NCI-H69 (cell line): ENCODE measurements at places on chromosomes 1 and 21.

GRCh38 chr1:185907246-185907645 is 173.1 kb downstream of the HMCN1 start:
- DNase-seq: no peak

GRCh38 chr21:39136711-39137110 is 46.5 kb downstream of the PSMG1 start:
- DNase-seq: no peak

DNA sequence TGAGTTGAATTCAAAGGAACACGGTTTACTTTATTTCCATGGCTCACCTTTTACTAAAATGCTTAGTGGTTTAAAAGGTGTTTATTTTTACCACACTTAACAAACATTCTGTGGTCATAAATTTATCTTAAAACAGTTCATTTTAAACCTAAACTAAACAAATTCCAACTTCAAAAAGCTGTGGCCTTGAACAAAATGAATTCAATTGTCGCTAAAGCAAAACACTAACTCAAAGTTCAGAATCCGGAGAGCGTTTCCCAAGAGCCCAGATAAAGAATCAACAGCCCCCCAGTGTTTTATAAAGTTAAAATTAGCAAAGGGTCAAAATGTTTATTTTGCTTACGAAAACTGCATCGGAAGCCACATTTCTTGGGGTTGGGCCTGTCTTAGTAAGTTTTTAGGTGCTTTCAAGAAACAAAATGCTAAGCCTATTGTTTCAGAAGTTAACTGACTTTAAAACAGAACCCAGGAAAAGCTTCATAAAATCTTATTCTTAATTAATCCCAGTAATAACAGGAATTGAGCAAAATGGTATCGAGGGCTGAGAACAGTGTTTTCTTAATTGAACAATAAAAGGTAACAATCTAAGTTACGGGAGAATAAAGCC is 1.3 kb downstream of the PUM1 start:
- DNase-seq: peak; percentile 18

DNA sequence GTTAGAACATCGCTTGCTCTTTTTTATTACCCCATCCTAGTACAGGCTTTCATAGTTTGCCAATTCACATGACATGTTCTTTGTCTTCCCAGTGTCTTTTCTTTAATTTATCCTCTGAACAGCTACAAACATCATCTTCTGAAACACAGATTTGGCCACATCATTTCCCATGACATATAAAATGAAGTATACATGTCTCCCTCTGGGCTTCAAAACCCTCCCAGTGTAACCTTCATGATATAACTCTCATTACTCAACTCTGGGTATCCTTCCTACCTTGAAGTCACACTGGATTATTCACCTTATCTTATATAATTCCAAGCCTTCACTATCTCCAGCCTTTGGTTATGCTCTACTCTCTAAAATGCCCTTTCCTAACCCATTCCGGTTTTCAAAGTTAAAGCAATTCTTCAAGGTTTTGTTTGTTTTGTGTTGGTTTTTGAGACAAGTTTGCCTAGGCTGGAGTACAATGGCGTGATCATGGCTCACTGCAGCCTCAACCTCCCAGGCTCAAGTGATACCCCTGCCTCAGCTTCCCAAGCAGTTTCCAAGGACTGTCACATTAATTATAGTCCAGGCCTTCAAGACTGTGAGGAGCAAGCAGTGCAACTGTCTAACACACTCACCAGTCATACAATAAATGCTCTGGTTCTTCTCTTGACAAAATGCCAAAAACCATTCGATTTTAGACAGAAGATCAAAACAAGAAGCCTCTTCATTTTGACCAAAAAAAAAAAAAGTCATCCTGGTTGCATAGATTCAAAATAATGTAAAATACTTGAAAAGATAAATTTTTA is 5.8 kb downstream of the RGS1 start:
- DNase-seq: no peak

GRCh38 chr1:154864189-154864975 is 5.7 kb downstream of the KCNN3 start:
- DNase-seq: no peak

- DNase-seq: no peak
Observed at GRCh38 chr1:230693221-230693620, 20.7 kb downstream of the AGT start.

DNA sequence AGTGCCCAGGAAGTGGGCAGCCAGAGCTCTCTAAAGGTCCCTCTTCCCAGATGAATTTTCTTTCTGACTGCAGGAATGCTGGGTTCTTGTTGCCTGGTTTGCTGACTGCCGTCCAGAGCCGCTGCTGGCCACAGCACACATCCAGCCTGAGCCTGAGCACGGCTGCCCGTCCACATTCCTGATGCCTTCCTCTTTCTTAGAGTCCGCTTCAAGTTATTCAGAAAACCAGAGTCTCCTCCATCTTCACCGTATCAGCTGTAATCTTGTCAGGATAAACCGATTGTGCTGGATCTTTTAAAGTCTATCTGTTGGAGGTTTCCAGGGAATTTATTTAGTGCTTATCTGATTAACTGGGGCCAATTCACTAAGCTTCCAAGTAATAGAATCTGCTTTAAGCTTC is 84.8 kb upstream of the BCAR3 start:
- no peak for DNase-seq
